ENCODE measurements at places on chromosomes 16 and 17. TPM values are rescaled to one million over a fixed set of nuclear protein-coding genes. Genes with fewer than 3 reads are reported as not detected.

Gene ZNF771
- total RNA-seq, result 4.1 TPM

Gene PABPN1L
- 0.09 TPM for total RNA-seq

Gene RGS9
- 1.9 TPM for total RNA-seq

Gene RNF157
- 0.61 TPM for total RNA-seq

Gene FAM171A2
- 1.4 TPM for total RNA-seq

- DNase-seq, result no peak
- H3K27ac ChIP-seq, result no peak overlapping the region
- H3K27me3 ChIP-seq, result no peaks in the 10 kb centered on the region
Measured at GRCh38 chr17:37826497-37827430, 81.9 kb upstream of the HNF1B start.

GRCh38 chr17:44529864-44530263 lies 26.7 kb upstream of the GPATCH8 start:
- no peak overlapping the region for H3K27ac ChIP-seq
- no peak overlapping the region for H3K4me3 ChIP-seq
- no peak for DNase-seq
- no peaks in the 10 kb centered on the region for H3K36me3 ChIP-seq
- no peaks in the 10 kb centered on the region for H3K27me3 ChIP-seq

DNA sequence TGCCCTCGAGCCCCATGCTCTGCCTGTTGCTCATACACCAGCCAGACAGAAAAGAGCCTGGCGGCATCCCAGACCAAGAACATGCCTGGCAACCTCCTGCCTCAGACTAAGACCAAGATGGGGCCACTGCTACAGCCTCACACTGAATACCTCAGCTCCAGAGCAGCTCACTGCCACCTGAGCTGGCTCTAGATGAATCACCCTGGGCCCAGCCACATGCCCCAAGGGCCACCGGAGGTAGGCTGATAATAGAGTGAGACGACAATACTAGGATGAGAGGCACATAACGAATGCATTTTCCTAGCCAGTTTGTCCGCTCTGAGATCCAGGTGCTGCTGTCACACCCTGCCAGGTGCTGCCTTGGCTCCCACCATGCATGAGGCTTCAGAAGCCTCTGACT lies 13.0 kb downstream of the PIP4K2B start:
- no peaks in the 10 kb centered on the region for H3K27me3 ChIP-seq
- no peak overlapping the region for H3K27ac ChIP-seq
- no peak for DNase-seq
- H3K4me3 ChIP-seq, result no peak overlapping the region
- H3K4me1 ChIP-seq, result no peaks in the 10 kb centered on the region

- H3K36me3 ChIP-seq, result no peaks in the 10 kb centered on the region
- DNase-seq, result no peak
- H3K27ac ChIP-seq, result no peak overlapping the region
- no peak overlapping the region for H3K4me3 ChIP-seq
Measured at GRCh38 chr17:63189930-63190329, 223.9 kb downstream of the TANC2 start.

- no peaks in the 10 kb centered on the region for H3K4me1 ChIP-seq
- no peak for DNase-seq
- no peak overlapping the region for H3K4me3 ChIP-seq
- H3K36me3 ChIP-seq, result peaks cover 5% of the 10 kb centered on the region
Measured at GRCh38 chr17:28182559-28182958, 136.4 kb upstream of the TMEM97 start.

All from thymus (tissue), 14 donors.